ENCODE measurements at places on chromosomes 6 and 20.
A peak's percentile ranks its signal among the peaks of the same experiment; 100 is the strongest.

GRCh38 chr6:160355001-160355400 is 6.8 kb downstream of the SLC22A3 start:
- DNase-seq = no peak

DNA sequence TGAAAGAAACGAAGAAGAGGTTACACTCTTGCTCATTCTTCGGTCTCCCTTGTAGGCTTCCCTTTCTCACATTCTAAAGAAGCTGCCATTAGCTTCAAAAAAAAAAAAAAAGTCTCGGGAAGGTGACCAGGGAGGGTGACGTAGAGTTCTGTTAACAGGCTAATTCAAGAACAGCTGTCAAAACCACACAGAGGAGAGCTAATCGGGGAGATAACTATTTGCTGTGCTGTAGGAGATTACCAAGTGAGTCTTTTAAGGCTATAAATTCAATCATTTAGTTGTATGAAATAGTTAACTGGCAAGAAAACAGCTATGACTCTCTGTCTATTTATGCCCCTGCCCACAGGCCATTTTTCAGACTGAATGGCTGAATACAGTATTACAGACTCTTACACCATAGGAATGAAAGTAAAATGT is 256.8 kb downstream of the SYNE1 start:
- DNase-seq = peak; percentile 58

GRCh38 chr20:17709361-17710293 is 9.9 kb downstream of the BANF2 start:
- DNase-seq = no peak

- no peak for DNase-seq
These were observed 236.5 kb downstream of the GMPR start for GRCh38 chr6:16474772-16475493.

DNA sequence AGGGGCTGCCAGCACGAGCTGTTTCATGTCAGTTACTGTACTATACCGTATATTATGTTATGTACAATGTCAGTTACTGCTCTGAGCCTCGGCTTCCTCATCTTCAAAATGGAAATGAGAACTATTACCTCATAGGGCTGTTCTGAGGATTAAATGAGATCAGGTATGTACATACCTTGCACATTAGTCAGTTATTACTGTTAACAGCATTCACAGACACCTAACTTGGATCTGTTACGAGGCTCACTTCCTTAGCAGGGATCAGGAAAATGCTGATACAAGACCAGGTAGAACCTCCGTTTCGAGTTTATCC is 69.7 kb upstream of the TBC1D7 start:
- DNase-seq = no peak

DNA sequence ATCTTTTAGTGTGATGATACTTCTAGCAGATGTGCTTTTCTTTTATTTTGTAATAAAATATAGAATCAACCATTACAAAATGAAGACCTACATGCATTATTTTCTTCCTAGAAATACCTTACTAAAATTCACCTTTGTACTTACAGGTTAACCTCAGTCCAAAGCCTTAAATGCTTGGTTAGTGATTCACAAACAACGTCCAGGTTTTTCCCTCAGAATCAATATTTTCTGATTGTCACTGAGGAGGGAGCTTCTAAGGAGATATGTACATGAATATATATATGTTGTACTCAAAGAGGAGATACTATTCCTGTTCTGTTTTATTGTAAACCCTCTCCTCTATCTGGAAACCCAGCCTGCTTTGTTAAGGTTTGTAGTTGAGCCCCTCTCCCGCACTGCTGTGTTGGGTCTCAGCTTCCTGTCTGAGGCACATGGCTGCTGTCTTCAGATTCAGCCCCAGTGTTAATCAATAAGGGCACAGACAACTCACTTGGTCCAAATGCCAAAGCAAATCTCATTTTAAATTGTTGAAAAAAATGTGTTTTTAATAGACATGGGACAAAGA is 33.9 kb upstream of the HS3ST5 start:
- DNase-seq = no peak

- DNase-seq = peak; percentile 53
These were observed 59.0 kb downstream of the PPP1R14C start for GRCh38 chr6:150201772-150202329.

- DNase-seq = no peak
These were observed 177.1 kb downstream of the CD109 start for GRCh38 chr6:73873081-73873480.

DNA sequence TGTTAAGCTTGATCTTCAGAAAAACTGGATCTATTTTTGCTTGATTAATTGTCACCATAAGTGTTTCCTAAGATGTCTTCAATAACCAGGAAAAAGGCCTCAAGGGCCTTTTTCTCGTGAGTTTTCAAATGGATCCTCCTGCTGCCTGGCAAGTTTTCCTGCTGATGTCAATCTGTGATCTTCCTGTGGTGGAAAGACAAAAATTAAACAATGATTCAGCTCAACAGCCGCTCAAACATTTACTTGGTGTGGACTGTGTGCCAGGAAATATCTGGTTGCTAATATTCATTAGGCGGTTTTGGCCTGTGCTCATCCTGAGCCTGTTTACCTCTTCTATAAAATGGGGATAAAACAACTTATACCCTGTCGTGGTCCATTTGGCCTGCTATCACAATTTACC is 35.4 kb upstream of the SSTR4 start:
- peak; percentile 27 for DNase-seq

DNA sequence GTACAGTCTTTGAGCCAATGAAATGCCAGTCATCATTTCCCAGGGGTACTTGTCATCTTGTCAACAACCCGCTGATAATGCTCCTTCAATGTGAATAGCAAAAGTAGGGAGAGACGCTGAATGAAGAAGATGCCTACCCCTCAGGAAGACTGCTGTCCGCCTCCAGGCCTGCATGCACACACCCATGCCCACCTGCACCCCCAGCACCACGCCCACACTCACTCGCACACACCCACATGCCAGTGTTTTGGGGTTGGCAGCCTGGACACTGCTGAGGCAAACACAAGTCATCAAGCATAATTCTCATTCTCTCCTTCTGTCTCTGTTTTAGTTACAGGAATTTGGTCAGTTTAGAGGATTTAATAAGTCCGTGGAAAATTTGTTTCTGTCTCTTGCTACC is 63.6 kb downstream of the SYTL3 start:
- no peak for DNase-seq

DNA sequence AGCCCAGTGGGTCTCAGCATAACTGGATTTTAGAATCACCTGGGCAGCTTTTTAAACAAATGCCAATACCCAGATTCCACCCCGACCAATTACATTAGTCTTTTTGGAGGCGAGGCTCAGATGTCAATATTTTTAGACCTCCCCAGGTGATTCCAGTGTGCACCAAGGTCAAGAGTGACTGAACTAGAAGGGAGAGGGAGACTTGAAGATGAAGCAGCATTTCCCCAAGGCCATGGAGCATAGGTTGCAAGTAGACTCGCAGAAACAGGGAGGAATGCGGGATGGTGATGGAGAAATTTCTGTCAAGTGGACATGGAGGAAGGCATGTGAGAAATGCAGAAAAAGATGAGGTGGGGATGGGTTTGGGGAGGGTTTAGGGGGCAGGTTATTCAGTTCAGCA is 64.9 kb downstream of the BCAS1 start:
- no peak for DNase-seq

GRCh38 chr6:157656437-157656997 is 166.5 kb upstream of the SNX9 start:
- no peak for DNase-seq

DNA sequence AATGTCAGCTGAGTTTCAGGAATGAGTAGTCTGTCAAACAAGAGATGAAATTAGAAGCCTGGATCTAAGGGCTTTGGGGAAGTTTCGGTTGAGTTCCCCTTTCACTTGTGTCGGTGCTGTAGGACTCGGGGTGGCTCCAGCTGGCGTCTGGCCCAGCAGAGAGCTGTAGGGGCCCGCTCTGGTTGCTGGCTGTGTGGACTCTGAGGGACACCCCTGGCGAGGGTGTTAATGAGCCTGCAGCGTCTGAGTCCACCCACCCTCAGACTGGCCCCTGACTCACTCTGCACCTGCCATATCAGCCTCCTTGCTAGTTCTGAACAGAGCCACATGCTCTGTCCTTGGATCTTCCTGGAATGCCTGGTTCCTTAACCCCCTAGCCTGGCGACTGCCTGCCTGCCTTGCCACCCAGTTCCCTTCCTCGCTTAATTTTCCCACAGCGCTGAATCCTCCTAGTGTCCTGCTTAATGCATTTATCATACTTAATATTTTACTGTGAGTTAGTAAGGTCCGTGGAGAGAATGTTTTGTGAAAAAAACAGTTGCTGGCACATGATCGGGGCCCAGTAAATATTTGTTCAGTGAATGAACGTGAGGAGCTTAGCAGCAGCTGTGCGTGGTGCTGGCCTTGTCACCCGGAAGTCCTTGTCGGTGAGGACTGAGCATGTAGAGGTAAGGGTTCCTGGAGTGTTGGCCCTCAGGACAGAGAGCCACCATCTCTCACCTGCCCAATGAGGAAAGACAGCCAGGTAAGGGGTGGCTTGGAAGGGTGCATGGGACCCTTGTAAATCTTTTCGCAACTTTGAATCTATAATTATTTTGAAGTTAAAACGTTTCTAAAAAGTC is 1.6 kb downstream of the DNAJC5 start:
- no peak for DNase-seq

GRCh38 chr6:131807321-131807643 is 538 bp upstream of the ENPP1 start:
- DNase-seq = no peak

DNA sequence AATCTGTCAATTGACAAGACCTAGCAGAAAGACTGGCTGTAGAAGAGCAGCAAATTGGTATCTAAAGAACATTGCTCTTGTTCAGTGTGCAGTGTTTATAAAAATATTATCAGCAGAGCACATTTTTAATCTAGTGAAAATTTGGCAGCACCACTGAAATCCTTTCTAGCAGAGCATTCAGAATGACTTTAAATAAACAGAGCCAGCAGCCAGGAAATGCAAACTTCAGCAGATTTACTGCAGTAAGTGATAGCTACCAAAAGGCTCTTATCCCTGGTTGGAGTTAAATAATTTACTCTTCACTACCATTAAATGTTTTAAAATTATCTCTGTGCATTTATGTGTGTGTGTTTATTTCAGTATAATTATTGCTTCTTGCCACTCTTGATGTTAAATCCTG is 590.9 kb upstream of the CITED2 start:
- no peak for DNase-seq

- peak; percentile 66 for DNase-seq
These were observed 2.3 kb downstream of the DSTN start for GRCh38 chr20:17572034-17572638.

- DNase-seq = no peak
These were observed 508 bp downstream of the NOP56 start for GRCh38 chr20:2652724-2653555.

DNA sequence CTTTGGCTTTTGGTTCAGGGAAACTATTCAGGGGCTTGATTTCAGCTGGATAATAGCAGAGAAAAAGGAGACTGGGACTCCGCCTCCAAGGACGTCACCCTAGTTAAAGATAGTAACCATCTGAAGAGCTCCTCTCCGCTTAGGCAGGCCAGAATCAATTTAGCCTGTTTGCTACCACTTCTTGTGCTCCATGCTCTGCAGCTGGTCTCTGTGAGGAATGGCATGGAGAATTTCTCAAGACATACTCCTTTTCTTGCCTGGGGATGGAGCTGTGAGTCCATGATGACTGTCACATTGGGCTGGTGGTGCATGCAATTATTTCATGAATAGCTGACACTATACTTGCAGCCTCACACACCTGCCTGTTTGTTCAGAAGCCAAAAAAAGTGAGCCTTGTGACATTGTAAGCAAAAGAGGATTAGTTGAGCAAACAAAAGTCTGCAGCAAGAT is 61.4 kb downstream of the TXLNB start:
- DNase-seq = no peak

DNA sequence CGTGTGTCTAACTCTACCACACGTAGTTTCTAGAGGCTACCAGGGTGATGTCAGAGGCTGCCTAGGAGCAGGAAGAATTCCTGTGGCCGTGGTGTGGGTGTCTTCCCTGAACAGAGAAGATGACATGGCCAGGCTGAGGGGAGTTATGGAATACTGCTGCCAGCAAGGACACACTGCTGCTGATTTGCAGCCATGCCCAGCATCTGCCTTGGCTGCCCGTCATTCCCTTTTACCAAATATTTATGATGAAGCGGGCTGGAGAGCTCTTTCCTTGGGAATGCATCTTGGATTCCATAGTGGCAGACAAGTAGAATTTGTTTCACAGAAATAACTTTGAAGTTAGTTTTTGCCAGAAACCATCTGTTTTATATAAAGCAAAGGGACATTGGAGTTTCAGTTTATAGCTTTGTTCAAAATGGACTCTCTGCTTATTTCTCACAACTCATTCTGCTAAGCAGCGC is 80.8 kb upstream of the VSTM2L start:
- no peak for DNase-seq

DNA sequence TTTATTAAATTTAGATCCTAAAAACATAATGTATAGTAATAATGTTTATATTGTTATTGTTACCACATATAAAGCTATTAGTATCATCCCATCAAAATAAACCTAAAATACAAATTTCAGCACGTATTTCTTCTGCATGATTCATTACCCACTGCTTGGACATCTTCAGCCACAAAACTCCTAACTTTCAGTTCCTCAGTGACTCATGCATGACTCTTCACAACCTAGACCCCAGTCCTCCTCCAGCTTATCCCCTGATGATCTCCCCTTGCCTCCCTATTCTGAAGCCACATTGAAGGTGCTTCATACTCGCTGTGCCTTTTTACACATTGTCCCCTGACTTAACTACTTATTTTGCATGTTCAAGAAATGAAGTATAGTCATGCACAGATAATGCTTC is 11.2 kb upstream of the GPRC6A start:
- DNase-seq = no peak

DNA sequence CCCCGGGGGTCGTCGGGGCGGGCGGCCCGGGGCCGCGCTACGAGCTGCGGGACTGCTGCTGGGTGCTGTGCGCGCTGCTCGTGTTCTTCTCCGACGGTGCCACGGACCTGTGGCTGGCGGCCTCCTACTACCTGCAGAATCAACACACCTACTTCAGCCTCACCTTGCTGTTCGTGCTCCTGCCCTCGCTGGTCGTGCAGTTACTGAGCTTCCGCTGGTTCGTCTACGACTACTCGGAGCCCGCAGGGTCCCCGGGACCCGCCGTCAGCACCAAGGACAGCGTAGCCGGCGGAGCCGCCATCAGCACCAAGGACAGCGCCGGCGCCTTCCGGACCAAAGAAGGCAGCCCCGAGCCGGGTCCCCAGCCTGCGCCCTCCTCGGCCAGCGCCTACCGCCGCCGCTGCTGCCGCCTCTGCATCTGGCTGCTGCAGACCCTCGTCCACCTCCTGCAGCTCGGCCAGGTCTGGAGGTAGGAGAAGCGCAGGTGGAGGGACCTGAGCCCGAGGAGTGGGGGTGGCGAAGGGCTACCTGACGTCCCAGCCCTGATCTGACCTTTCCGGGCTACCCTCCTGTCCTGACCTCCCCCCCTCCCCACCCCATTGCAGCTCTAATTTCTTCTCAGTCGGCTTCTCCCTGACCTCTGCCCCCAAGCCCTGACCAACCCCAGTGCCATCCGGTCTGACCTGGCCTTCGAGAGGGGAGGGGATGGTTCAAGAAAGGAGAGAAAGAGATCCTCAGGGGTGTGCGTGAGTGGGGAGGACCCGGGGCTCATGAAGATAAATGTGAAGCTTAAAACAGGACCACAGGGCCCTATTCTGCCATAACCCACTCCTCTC is 558 bp downstream of the XKR7 start:
- peak; percentile 87 for DNase-seq
